Hematopoietic multipotent progenitor cell treated with erythropoietin and hydrocortisone succinate and interleukin-3 and kit ligand, for 6 days (in vitro differentiated cells): ENCODE measurements at places on chromosomes 3 and 15.
A peak's percentile ranks its signal among the peaks of the same experiment; 100 is the strongest.

DNA sequence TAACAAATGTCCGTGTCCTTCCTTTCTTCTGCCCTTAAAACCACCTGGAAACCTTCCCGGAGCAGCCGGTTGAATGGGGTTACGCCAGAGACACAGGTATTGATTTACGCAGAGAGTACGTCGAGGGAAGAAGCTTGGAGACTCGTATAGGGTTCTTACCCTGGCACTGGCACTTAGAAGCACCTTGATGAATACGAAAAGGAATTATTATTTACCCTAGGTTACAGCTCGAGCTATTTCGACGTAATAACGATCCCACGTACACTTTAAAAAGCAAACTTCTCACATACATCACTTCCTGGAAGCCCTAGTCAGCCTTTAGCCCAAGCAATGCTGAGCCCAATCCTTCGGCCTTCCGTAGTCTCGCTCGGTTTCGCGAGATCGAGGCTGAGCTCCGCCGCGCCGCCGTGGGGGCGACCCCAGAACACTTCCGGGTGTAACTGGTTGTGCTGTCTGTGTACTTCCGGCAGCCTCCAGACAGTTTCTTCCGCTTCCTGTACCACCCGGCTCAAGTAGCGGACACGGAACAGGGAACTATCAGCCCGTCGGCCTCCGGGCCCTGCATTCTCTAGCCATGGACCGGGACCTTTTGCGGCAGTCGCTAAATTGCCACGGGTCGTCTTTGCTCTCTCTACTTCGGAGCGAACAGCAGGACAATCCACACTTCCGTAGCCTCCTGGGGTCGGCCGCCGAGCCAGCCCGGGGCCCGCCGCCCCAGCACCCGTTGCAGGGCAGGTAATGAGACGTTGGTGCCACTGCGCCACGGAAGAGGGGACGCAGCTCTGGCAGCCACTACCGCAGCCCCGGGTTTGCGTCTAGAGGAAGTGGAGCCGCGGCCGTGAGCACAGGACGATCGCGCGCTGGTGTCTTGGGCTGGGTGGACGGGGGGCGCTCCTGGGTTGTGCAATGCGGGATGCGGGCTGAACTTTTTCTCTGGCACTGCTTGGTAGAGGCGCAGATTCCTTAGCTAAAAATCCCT, at the start of gene TTC14:
Gene TTC14, plus strand, starts transcription at position 476 of the 979 bp plus-strand sequence. Its CDS starts 99 bp downstream, at position 575.
- peak; percentile 97 for DNase-seq

- DNase-seq: no peak
Measured at GRCh38 chr3:20904671-20905070, 718.7 kb upstream of the SGO1 start.

GRCh38 chr3:186946756-186947375, 16.5 kb downstream of the ST6GAL1 start:
- DNase-seq: no peak

- DNase-seq: no peak
Measured at GRCh38 chr15:72487070-72487797, 13.1 kb downstream of the ARIH1 start.

DNA sequence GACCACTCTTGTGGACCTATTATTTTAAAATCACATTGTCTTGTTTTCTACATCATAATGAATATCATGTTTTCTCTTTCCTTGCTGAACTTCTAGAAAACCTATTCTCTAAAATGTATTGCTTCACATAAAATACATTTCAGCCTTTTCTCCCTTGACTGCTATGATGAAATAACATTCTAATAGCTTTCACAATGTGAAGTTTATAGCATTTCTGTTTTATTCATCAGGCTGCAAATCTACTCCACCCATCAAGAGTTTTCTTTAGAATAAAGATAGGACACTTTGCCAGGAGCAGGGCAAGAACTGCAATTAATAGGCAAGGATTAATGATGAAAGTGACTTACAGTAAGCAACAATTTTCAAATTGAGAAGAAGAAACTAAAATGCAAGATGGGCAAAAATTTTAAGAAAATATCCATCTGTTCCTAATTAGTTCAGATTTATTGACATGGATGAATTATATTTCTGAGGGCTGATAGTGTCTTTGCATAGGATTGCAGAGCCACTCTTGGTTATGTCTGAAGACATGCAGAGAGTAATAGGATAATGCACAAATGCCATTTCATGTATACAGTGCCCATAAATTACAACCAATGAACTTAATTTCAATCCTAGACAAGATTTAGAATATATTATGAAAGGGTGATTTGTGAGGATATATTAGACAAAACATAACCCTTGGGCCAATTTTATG, 21.7 kb downstream of the LEKR1 start:
- DNase-seq: no peak

GRCh38 chr3:170454509-170454908, 35.8 kb downstream of the CLDN11 start:
- DNase-seq: no peak

DNA sequence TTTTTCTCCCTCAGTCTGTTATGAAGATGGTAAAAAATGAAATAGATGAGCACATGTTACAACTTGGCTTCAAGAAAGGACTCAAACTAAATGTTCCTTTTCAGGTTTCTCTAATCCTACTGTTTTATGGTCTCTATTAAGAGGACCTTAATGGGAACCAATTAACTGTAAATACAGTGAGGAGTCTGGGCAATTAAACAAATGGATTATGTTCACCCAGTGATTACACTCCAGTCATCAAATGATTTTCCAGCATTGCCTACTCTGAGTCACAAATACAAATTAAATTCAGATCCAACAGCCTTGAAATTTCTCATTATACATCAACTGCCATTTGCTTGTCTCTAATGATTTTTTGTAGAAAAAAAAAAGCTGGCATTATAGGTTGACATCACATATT, 129.2 kb downstream of the NEK10 start:
- no peak for DNase-seq

DNA sequence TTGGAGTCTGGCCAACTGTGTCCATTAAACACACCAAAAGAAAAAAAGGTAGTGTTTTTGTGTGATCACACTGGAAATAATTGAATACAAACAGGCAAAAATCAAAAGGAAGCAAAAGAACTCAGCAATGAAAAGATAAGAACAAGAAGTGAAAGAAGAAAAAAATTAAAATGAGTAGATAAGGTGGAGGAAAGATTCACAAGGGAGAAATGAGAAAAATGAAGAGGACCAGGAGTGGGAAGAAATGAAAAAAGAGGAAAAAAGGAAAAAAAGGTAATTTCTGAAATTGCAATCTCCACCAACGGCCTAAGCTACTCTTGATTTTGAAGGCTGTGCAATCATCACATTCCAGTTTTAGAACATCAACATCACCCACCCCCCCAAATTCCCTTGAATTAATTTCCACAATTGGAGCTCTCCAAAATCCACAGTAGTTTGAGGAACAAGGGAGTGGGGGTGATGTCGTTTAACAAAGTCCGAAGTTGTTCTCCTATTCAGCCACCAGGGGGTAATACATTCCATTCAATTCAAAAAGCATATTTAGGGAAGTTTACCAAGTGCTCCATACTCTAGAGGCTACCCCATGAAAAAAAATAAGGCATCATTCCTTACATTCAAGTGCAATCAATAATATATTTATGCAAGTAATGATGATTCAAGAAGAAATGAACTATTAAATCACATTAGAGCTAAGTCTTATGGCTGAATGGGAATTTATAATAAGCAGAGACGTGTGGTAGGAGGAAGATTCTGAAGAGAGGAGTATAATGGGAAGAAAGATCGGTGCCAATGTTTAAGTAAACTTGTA, 37.4 kb downstream of the ZNF860 start:
- peak; percentile 76 for DNase-seq

- DNase-seq: no peak
Measured at GRCh38 chr3:45765958-45766357, 30.4 kb downstream of the SLC6A20 start.

DNA sequence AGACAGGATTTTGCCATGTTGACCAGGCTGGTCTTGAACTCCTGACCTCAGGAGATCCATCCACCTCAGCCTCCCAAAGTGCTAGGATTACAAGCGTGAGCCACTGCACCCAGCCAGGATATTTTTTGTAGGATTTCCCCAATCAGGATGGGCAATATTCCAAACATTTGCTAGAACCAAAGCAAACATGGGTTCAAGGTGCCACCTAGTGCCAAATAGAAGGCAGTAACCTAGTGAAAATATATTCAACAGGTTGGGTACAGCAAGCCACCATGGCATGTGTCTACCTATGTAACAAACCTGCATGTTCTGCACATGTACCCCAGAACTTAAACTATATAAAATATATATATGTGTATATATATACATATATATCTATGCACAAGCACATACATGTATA, 185.9 kb upstream of the CADM2 start:
- DNase-seq: no peak

DNA sequence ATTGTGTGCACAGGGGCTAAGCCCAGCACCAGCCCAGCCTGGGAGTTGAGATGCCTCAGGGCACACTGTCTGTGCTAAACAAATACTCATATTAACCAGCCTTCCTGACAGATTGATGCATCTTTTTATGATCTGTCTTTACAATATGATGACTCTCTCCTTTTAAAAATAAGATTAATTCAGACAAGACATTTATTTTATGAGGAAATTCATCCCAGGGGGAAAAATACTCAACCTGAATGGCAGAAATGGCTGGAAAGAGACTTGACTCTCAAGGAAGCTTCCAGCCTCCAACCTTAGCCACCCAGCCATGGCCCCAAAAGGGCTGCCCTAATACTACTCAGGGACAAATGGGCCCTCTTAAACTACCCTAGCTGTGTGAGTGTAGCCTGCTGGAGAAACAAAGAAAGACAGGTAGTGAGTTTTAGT, 46.9 kb downstream of the NOX5 start:
- no peak for DNase-seq

DNA sequence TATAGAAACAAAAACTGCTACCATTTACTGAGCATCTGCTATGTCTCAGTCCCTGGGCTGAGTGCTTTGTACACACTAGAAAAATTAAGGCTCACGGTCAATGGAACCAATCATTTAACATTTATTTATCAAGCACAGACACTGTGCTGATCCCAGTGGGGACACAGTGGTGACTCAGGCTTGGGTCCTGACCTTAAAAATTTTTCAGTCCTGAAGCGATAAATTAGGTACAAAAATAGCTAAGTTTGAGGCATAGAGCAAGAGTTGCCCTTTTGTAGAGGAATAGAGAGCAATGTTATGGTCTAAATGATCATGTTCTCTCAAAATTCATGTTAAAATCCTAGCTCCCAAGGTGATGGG, 85.1 kb downstream of the CRYGS start:
- DNase-seq: no peak

DNA sequence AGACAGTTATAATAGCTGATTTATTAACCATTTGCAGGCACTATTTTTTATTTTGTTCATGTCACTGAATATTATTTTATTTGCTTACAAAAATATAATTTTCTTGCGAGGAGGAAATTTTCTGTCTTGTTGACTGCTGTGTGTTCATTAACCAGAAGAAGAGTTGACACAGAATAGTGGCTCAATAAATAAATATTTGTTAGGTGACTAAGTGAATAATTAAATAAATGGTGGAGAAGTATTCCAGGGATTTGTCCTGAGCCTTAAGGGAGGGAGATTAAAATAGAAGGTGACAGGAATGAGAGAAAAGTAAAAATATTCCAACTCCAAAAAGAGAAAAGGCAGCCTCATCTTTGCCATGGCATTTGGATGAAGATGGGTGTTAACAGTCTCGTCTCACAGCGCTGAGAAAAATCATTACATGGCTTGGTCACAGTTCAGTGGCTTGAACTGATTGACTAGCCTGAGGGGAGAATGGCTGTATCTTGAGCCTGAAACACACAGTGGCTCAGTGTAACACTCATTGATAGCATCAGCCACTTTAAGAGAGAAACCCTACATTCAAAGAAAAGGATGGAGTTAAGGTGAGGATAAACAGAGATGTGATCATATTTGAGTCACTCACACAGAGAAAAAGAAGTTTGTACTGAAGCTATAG, 449.9 kb upstream of the NAALADL2 start:
- no peak for DNase-seq

- no peak for DNase-seq
Measured at GRCh38 chr15:58506783-58507668, 75.2 kb downstream of the LIPC start.

DNA sequence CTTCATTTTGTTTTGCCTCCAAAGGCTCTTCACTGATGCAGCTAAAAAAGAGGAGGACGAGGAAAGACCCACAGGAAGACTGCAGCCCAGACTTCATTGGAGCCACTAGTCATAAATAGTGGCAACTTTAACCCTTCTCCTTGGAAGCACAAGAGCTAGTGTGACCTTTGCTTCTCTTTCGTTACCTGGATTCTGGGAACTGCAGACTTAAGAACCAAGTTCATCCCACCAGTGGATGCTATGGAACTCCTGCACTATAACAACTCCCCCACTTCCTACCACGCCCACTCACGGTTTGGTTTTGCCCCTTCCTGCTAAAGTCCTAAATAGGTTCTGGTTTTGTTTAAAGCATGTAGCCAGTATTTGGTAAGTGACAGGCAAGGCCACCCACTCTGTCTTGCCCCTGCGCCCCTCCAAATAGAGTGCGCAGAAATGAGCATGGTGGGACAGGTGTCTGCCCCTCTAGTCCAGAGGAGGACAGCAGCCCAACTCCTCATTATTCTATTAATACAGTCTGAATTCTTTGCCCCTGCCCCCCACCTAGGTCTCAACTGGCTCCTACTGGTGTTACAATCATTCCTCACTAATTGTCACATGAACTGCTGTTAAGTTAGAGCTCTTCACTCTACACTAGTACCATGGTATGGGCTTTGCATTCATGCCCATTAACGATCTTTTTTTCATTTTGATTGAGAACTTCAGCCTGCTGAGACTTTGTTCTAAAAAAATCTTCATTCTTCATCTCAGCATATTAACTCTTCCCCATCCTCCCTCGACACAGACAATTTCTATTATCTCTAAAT, 504.6 kb downstream of the FOXP1 start:
- DNase-seq: no peak

GRCh38 chr3:36867810-36868209, 77.0 kb downstream of the TRANK1 start:
- no peak for DNase-seq

DNA sequence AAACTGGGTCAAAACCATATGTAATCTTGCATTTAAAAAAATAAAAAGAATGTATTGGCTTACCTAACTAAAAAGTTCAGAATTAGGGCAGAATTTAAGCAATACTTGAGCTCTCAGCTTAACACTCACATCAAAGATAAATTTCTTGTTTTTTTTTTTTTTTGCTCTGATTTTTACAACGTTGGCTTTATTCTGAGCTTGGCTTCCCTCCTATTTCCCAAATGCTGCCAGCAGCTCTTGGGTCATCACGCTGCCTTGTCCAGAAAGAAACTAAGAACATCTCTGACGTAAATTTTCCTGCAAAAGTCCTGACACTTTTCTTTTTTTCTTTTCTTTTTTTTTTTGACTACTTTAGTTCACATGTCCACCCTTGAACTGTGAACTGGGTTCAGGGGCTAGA, 150.6 kb upstream of the TGFBR2 start:
- no peak for DNase-seq

GRCh38 chr3:184156522-184156955, 1.4 kb downstream of the DVL3 start:
- DNase-seq: no peak

DNA sequence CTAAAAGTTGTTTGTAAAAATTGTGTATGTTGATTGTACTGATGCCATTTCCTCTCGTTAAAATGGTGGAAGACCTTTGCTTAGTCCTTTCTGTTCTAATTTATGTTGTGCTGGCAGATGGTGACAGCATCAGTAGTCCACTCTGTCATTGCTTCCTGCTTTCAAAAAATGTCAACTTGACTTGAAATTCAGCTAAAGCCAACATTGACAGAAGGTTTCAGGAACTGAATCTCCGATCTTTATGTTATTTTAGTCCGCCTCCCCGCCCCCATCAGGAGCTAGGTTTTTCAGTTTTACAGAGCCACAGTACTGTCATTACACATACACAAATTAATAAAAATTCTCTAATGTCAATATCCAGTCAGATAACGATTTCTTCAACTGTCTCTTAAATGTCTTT, 1.5 kb downstream of the CEP63 start:
- DNase-seq: peak; percentile 58
